HFFc6 (cell line): ENCODE measurements at places on chromosomes 2 and 18. TPM values are rescaled to one million over a fixed set of nuclear protein-coding genes. Genes with fewer than 3 reads are reported as not detected.

DNA sequence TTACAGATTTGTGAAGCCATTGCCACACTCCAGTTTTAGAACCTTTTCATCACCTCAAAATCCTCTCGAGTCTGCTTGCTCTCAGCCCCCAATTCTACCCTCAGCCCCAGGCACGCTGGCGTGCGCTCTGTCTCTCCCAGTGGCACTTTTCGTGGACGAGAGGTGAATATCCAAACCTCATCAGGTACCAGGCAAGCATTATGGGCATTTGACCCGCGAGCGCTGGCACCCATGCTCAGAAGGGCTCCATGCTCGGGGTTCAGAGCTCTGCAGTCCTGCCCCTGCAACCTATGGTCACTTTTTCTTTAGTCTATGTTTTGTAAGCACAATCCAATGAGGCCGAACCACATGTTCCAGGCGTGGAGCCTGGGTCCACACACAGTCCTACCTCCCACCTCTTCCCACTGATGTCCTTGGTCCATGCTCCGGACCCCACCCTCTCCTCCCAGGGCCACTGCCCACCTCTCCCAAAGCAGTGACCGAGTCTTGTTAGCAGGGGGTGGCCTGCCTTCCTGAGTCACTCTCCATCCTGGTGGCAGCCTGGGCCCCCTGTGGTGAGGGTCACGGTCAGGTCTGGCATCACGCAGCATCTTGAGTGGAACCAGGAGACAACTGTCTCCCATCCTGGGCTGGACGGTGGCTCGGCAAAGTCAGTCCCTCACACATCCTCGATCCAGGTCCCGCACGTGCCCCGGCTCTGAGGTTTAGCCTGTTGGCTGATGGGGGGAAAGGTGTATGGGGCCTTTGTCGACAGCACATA is 256.9 kb downstream of the NDUFA10 start:
- no peak for DNase-seq

The ZNF236 gene
- total RNA-seq, result 6.3 to 8.3 TPM (median 6.8 TPM) in 3 replicates

DNA sequence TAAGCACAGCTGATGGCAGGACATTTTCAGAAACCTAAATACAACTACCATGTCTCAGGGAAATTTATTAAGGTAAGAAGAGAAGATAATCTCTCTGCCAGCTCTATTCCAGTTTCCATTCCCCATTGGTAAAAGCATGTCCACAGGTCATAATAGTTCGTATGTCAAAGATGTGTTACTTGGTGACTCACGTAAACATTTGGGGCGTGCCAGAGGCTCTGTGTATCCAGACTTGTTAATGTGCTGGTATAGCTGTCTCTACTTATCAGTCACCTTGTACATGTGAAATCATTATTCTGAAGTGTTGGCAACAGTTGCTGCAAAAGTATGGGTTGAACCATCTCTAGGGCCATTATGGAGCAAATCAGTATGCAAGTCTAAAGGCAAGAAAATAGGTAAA is 1345.1 kb downstream of the SUCLG1 start:
- DNase-seq, result no peak

DNA sequence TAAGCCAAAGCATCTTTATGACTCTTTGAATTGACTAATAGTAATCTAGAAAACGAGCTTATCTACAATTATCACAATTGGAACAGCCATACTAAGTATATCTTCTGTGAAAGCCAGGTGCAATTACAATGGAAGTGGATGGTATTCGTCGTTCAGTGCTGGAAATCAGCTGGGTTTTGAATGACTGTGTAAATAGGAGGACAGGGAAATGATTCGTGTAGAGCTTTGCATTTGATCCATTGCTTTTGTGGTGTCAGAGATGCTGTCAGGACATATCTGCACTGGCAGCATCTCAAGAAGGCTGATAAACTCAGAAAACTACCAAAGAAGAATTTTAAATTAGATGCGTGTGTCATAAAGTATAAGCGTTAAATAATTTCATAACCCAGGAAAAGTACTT is 187.1 kb downstream of the ZNF407 start:
- DNase-seq, result no peak
